ENCODE measurements at places on chromosomes 1 and 21.

GRCh38 chr1:89130716-89131115 lies 4.8 kb upstream of the GBP2 start:
- no peak for DNase-seq

DNA sequence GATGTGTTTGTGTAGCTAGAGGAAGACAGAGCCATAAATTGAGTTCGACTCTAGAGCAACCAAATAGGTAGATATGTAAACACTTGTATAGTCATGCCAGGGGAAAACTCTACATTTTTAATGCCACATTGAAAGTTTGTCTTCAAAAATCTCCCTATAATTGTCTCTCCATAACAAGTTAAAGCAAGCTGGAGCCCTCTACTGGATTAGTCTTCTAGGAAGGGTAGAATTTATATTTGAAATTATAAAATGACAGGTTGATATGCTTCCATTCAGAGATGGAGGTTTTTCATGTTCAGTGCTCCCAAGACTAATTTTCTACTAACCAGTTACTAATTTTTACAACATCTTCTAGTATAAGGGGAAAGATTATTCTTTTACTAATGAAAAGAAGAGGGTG lies 13.1 kb upstream of the COL24A1 start:
- no peak for DNase-seq

GRCh38 chr1:2477791-2478499 lies 1.9 kb downstream of the PLCH2 start:
- no peak for DNase-seq

- no peak for DNase-seq
Observed at GRCh38 chr1:221557013-221557412, 184.9 kb downstream of the DUSP10 start.

DNA sequence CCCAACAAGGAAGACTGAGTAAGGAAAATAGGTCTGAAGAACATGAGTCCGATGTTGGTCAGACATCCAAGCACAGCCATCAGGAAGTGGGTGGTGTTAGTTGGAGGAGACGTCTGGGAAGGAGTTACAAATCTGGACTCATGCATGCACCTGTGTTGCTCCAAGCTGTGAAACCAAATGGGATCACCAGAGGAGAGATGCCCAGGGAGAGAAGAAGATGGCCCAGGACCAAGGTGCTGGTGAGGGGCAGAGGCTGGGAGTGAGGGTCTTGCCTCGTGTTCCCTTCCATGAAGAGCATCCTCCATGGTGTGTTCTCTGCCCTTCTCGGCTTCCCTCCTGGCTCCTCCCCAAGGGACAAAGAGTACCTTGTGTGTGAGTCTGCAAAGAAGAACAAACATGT lies 405.6 kb downstream of the NPHP4 start:
- DNase-seq, result no peak

DNA sequence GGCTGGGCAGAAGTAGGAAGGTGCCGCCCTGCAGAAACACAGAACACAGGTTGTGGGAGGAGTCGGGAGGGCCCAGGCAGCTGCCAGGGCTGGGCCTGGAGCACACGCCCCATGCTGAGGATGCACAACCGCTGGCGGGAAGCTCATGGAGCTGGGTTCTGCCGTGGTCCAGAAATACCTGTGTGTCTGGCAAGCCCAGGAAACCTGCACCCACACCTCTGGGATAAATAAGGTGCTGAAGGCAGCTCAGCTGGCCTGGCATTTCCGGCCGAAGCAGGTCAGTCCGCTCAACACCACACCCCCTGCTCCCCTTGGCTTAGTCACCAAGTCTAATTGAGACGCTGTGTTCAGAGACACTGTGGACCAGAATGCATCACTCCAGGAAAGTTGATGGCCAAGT lies 32.1 kb downstream of the CTNNBIP1 start:
- DNase-seq, result no peak
